Mesenteric fat pad (tissue), 1 donor: ENCODE measurements at places on chromosomes 3 and 15. TPM values are rescaled to one million over a fixed set of nuclear protein-coding genes. Genes with fewer than 3 reads are reported as not detected.
A peak's percentile ranks its signal among the peaks of the same experiment; 100 is the strongest.

FEZF2 gene
- total RNA-seq, result not detected

IL17RB gene
- total RNA-seq, result not detected

BFSP2 gene
- total RNA-seq, result not detected

FGD5 gene
- total RNA-seq, result 38.6 TPM

GOLGA8T gene
- total RNA-seq, result not detected

CHRNA5 gene
- 1.7 TPM for total RNA-seq

CA12 gene
- 3.1 TPM for total RNA-seq

DNA sequence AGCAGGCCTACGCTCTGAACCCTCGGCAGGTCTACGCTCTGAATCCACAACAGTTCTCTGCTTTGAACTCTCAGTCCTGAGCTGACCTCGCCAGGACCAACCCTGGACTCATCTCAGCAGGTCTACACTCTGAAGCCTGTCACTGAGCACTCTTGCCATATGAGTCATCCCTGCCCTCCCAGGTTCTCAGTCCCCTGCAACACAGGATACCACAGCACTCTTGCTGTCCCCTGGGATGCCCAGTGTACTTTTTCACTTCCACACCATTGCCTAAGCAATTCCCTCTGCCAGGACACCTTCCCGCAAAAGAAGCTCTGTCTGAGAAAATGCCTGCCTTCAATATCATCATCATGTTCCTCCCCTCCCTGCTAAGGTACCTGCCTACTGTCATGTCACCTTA lies 42.0 kb downstream of the NUP210 start:
- DNase-seq, result no peak

- no peak for DNase-seq
Observed at GRCh38 chr3:58989955-58990354, 59.9 kb downstream of the CFAP20DC start.

DNA sequence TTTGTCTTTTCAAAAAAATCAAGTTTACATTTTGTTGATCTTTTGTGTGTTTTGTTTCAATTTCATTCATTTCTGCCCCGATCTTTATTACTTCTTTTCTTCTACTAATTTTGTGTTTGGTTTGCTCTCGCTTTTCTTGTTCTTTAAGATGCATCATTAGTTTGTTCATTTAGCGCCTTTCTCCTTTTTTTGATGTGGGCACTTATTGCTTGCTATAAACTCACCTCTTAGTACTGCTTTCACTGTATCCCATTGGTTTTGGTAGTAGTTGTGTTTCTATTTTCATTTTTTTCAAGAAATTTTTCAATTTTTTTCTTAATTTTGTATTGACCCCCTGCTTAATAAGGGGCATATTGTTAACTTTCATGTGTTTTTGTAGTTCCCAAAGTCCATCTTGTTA lies 34.4 kb downstream of the PRKCI start:
- no peak for DNase-seq

DNA sequence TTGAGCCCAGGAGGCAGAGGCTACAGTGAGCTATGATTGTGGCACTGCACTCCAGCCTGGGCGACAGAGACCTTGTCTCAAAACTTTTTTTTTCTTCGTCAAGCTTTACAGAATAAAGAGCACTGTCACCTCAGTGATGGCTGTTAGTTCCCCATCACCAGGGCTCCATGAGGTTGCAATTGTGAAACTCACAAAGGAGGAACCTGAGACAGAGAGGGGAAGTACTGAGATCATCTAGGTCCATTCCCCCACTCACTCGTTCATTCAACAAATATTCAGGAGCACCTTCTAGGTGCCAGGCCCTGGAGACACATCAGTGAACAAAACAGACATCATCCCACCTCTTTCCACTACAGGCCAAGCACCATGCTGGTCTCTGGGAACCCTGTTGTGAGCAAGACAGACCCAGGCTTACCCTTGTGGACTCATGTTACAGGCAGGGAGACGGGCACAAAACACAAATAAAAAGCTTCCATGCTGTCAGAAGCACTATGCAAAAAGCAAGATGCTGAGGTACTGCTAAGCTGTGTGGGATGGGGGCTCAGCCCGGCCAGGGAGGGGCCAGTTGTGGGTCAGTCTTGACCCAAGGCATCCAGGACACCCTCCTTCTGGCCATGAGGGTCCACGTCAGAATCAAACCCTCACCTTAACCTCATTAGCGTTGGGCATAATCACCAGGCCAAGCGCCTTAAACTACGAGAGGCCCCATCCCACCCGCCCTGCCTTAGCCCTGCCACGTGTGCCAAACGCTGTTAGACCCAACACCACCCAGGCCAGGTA lies 2.1 kb upstream of the RHO start:
- no peak for DNase-seq

DNA sequence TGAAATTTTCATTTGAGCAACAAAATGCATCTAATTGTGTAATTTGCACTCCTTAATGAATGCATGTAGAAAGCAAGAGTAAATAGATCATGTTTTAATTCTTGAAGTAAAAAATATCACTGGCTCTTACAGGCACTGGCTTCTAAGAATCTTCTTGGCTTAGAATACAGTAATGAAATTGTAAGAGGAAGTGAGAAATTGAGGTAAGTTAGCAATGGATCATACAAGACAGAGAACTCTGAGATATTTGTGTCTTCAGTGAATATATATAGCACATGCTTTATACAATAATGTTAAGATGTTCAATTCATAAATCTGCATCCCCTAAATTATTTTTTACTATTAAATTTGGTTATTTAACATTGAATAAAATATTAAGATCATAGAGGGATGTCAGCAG lies 465.0 kb downstream of the CNTN3 start:
- no peak for DNase-seq

DNA sequence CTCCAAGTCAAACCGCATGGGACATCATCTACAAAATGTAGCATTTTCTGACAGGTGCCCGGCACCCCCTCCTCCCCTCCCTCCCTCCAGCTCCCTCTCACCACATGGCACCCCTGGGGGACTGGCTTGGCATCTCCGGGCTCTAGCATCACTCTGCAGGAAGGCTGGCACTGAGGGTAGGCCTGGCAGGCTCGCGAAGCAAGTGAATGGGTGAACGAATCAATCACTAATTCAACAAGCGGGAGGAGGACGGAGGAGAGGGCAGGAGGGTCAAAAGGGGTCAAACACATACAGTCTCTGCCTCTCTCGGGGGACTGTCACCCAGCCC lies 155.7 kb downstream of the NUP210 start:
- no peak for DNase-seq

- no peak for DNase-seq
Observed at GRCh38 chr3:24088782-24089181, 143.7 kb downstream of the NR1D2 start.

- DNase-seq, result no peak
Observed at GRCh38 chr3:74592359-74592758, 22.1 kb downstream of the CNTN3 start.

DNA sequence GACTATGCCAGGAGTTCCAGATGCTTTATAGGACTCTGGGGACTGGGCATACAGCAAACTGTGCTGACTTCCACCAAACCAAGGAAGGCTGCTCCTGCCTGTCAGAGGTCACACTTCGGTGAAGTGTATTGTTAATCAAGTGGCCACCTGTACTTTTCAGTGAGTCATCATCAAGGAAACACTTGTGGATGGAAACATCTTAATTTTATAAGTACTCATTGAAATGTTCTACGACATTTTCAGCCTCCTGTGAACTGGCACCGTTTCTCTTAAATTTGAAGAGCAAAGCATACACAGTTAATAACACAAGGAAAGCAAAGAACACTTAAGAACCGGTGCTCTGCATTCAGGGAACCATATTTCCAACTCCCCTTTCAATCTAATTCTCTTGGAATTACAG lies 801.7 kb upstream of the DPPA4 start:
- DNase-seq, result no peak

GRCh38 chr15:69794645-69795469 lies 302.9 kb downstream of the TLE3 start:
- DNase-seq, result peak; percentile 73
